Endothelial cell (in vitro differentiated cells): ENCODE measurements at places on chromosomes 7 and 10. TPM values are rescaled to one million over a fixed set of nuclear protein-coding genes. Genes with fewer than 3 reads are reported as not detected.

ZNF804B gene
- not detected for total RNA-seq

DNA sequence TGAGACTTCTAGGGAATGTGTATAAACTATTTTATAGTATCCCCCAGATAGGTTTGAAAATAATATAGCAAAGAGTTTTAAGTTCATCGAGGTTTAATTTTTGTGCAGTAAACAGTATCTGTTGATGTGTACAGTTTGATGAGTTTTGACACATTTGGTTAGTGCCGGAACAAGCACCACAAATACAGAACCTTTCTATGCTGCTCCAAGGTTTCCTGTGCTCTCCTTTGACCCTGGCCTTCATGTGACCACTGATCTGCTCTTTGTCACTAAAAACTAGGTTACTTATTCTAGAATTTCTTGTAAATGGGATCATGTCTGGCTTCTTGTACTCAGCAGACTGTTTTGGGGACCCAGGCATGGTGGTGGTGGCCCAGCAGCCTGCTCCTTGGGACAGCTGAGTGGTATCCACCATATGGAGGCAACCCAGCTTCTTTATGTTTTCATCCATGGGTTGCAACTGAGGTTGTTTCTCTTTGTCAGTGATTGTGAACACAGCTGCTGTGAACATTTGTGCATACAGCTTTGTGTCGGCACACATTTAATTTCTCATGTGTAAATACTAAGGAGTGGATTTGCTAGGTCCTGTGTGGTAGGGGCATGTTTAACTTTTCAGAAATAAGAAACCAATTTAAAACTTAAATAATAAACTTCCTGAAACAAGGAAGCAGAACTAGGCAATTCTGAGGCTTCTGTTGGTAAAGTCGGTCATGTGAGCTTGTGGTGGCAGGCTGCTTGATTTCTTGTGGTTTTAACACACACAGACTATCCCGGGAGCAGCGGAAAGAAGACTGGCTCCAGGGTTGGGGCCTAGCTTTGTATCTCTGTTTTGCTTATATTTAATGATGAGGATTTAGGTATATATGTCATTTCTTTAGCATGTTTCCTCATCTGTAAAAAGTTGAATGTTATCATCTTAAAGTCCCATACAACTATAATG, 219.4 kb downstream of the ABCA13 start:
- no peak for DNase-seq

GRCh38 chr7:79361214-79361613, 92.3 kb downstream of the MAGI2 start:
- no peak for DNase-seq

DNA sequence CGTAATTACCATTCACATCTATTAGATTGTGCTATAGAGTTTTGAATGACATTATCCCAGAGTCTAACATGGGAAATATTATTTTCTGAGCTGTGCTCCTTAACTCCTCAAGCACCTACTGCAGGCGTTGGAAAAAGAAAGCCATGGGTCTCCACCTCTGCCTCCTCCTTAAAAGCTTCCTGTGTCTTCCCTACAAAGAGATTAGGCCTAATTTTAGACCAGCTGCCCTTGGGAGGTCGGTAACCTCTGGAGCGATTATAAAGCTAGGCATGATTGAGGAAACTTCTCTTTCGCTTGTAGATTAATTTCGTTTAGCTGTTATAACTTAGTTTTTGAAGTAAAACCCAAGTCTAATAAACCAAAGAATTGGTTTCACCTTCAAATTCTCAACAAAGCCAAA, 75.2 kb downstream of the PLXDC2 start:
- no peak for DNase-seq

- DNase-seq: no peak
These were observed 344.0 kb downstream of the ARL4A start for GRCh38 chr7:13031468-13031867.

CALHM2 gene
- 1.9 TPM for total RNA-seq

DNA sequence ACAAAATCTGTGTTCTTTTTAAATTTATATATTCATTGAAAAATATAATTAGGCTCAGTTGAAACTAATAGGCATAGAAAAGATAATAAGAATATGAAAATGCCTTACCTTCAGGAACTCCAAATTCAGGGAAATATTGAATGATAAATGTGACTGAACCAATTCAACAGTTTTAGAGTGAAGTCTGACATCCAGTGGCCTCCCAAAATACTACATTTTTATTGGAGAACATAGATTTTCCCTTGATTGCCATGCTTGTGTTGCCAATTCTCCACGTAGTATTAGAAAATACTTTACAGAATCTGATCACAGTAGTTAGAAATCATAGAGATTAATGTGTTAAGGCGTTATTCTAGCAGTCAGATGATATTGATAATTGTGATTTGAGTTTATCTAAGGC, 1246.7 kb downstream of the GATA3 start:
- DNase-seq: no peak

DNA sequence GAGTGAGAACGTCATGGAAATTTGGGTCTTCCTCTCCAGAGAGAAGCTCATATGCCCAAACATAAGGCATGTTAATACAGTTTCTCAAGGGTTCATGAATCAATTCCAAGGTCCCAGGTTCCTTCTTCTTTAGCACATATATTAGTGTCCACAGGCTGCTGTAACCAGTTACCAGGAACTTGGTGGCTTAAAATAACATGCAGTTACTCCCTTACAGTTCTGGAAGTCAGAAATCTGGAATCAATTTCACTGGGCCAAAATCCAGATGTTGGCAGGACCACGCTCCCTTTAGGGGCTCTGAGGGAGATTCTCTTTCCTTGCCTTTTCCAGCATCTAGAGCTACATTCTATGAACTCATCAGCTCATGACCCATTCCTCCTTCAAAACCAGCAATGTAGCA, 64.8 kb downstream of the MRC1 start:
- DNase-seq: no peak

DNA sequence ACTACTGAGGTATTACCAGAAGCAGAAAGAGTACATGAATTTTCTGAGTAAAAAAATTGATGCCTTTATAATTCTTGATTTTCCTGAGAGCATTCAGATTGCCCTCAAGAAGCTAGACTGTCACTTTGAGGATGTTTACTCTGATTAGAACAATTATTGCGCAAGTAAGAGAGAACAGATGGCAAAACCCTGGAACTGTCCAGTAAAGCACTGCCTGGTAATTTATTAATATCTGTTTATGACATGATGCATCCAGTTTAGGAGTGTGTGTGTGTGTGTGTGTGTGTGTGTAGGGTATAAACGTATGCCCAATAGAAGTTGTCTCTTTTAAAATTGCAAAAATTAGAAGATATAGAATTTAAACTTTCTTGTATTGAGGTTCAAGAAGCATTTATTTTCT, 379.7 kb downstream of the PHTF2 start:
- DNase-seq: no peak

DNA sequence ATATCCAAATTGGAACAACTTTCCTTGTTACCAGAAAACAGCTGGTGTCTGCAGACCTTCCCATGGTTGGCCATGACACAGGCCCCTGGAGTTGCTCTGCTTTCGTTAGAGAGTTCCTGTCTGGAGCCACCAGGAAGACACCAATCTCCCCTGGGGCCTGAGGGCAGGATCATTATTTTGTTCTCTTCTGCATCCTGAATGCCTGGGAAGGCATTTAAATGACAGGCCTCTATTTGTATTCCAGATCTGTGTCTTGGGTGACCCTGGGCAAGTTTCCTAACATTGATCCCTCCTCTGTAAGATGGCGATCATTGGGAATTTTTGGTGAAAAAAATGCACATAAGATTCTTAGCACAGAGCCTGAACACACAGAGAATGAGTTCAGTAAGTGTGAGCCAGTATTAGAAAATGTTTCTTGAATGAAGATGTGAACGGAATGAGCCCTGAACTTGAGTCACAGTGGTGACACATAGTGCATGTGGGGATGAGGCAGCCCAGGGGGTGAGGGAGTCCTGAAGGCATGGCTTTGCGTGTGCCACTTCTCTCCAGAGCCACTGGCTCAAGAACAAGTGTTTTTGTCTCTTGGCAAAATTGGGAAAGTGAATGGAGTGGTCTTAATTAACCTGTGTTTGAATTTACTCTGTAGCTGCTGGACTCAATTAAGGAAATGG, 28.4 kb downstream of the BMPER start:
- no peak for DNase-seq

DNA sequence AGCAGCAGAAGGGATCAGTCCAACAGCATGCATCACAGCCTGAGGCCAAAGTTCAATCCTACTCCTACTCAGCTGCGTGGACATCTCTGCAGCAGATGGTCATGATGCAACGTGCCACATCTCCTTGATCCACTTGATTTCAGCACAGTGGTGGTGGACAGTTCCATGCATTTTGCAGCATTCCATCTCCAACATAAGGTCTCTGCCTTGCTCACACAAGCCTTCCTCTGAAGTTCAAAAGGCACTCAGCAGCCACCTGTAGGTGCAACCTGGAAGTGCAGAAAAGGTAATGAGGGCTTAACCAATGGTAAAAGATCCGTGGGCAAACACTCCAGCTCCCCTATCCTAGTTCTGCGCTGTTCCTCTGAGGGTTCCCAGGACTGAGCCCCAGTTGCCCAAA, 57.5 kb upstream of the CHCHD3 start:
- peak; percentile 58 for DNase-seq

GRCh38 chr10:535051-535450, 154.4 kb downstream of the DIP2C start:
- DNase-seq: no peak

CYP3A7 gene
- 0.18 TPM for total RNA-seq

DNA sequence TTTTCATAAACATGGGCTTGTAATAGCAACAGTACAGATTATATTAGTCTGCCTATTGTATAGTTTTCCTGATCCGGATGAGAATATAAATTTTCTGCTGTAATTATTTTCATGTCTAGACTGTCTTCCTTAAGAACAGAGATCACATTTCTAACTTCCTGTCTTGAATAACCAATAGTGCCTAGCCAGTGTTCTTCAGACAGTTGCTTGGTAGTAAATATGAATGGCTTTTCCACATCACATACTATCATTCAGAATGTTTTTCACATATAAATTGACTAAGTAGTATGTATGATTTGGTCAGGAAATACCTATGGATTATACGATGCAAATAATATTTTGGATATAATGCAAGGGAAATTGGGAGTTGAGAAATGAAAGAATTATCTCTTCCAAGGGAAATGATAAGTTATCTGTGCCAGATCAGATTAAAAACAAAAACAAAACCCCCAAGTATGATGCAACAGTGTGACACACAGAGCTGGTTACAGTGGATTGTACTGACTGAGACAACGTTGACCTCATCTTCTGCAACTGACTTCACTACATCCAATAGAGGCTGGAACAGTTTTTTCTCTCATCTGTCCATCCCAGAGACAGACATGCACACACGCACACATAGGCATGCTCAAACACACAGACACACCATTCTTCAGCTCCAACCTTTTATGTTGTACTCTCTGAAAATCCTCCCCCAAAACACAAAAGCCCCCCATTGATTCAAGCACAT, 16.4 kb downstream of the ITGA8 start:
- DNase-seq: no peak

- no peak for DNase-seq
These were observed 14.6 kb upstream of the ZSCAN21 start for GRCh38 chr7:100034871-100035510.

- DNase-seq: no peak
These were observed 432.3 kb downstream of the DNAJB6 start for GRCh38 chr7:157769086-157769485.

GRCh38 chr7:223118-223800, 30.9 kb downstream of the FAM20C start:
- DNase-seq: no peak

DNA sequence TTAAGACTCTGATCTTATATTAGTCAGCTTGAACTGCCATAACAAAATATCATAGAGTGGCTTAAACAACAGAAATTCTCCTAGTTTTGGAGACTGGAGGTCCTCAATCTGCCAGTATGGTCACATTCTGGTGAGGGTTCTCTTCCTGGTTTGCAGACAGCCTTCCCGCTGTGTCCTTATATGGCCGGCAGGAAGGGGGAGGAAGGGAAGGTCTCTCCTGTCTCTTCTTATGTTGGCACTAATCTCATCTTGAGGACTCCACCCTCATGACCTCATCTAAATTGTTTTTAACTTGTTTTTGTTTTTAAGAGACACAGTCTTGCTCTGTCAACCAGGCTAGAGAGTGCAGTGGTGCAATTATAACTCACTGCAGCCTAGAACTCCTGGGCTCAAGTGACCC, 53.1 kb downstream of the VPS41 start:
- no peak for DNase-seq

- DNase-seq: no peak
These were observed 93.0 kb downstream of the CPVL start for GRCh38 chr7:29053105-29053872.
